ENCODE measurements at places on chromosomes 7 and 10.

- DNase-seq = no peak
These were observed 120.1 kb downstream of the DYNC2I1 start for GRCh38 chr7:158976468-158976848.

DNA sequence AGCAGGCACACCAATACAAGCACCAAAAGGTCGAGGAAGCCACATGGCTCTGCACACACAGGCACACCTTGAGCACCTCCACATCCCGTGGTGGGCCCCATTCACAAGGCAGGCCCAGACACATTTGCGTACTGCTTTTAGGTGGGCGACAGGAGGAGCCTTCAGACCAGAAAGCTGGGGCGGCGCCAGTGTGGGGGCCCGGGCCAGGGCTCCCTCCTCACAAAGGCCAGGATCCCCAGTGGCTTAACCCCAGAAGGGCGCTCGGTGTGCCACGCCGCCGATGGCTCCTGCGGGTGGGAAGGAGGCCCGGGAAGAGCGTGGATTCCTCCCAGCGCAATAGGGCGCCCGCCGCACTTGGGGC, 2.8 kb upstream of the SMARCD3 start:
- no peak for DNase-seq

- no peak for DNase-seq
These were observed 1.2 kb upstream of the CALU start for GRCh38 chr7:128737867-128738385.

DNA sequence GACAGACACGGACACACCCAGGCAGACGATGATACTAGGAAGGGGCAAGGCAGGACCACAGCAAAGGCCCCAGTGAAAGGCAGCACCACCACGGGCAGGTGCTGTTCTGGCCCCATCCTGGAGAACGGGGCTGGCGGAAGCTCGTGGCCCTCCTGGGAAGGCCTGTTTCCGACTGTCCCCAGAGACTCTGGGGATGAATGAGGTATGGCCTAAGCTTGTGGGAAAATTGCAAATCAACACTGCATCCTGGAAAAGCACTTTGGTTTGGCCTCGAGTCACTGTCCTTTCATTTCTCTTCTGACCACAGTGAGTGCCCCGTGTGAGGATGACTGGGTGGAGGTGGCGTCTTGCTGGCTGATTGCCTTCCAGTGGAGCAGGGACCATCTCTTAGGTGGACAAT, 81.6 kb upstream of the ANLN start:
- DNase-seq = no peak

DNA sequence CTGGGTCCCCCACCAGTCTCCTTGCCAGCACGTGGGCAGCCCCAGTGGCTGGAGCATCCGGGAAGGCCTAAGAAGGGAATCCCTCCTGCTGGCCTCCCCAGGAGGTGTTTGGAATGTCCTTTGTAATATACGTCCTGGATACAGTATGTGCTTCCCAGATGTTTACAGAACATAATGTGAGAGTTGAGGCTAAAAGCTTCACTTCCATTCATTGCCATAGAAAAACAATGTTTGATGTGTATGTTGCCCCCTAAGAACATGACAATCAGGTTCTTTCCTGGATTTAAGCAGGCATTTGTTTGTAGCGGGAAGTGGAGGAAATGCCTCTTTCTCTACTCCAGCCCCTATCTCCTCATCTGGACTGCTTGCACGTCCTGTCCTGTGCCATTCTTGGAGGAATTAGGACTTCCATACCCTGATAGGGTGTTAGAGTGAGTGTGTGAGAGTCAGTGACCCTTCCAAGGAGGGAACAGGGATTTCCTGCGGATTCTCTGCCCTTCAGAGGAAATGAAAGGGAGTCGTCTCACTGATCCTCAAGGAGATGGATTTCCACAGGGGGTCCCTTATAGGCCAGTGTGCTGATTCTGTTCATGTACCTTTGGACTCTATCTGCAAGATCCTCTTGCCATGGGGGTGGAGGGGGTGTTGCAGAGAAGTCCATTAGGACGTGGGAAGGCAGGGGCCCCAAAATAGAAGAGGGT, 1.2 kb downstream of the IGFBP1 start:
- no peak for DNase-seq

- no peak for DNase-seq
These were observed 56.5 kb upstream of the EEPD1 start for GRCh38 chr7:36096460-36097095.

- DNase-seq = no peak
These were observed 308.1 kb downstream of the TCERG1L start for GRCh38 chr10:131003455-131003854.

- DNase-seq = no peak
These were observed 68.2 kb downstream of the SLC13A1 start for GRCh38 chr7:123131556-123131955.

DNA sequence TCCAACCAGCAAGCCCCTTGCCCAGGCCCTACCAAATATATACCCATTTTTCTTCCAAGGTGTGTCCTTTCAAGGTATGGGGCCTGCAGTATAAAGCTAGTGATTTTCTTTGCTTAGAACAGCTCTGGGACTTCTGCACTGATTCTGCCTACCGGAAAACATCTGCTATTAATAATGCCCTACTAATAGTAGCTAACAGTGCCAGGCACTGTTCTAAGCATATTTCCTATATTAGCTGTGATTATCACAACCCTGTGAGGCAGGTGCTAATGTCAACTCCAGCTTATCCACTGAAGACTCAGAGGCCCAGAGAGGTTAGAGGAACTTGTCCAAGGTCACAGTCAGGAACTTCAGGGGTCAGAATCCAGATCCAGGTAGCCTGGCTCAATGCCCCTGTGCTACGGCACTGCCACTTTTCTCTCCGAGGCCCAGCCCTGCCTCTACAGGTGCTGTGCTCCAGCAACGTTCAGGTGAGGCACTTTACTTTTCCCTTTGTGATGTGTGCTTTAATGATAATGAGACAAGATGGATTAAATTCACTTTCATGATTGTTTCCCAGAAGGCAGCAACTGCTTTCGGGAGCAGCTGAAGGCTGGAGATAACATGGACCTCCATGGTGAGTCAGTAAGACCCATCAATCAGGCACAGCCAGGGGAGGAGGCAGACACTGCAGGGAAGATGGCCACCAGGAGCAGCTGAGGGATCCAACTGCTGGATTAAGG, 26.7 kb downstream of the TAS2R41 start:
- no peak for DNase-seq

- DNase-seq = peak; percentile 9
These were observed 49.7 kb downstream of the CPEB3 start for GRCh38 chr10:92241158-92241500.

DNA sequence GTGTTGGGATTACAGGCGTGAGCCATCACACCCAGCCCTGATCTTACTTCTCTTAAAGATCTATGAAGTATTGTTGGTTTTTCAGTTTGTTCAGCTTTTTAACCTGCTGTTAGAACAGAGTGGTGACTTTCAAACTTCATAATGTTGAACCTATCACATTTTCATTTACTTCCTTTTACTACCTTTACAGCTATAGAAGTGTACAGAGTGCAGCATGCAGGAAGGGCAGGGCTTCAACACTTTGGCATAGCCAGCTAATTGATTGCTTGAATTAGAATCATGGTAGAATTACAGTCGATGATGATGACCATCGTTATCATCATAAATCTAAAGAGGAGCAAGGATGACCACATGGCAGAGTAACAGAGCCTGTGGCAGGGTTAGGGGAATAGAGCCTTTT, 55.5 kb downstream of the AOAH start:
- no peak for DNase-seq

GRCh38 chr7:75049817-75050216, 23.8 kb downstream of the RCC1L start:
- no peak for DNase-seq

- DNase-seq = no peak
These were observed 208.6 kb downstream of the ZNF365 start for GRCh38 chr10:62582804-62583208.

DNA sequence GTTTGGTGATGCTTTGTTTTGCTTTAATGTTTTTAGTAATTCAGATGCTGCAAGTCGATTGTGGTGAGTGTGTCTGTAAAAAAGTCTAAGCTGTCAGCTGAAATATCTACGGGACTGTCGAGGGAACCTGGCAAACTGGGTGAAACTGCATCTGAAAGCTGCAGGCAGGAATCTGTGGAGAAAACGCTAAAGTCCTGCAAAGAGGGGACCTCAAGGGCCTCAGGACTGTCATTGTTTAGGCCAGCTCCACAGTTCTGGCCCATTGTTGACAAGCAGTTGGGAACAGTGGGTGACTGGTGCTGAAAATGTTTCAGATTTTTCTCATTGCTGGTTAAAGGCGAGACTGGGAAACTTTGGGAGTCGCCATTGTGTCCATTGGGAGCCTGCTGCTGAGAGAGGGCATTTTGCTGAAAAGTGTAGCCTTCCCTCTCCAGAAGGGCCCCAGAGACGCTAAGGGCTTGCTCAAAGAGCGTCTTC, 1.8 kb downstream of the HOXA2 start:
- DNase-seq = no peak

GRCh38 chr10:60107308-60107976, 201.1 kb upstream of the CCDC6 start:
- DNase-seq = no peak

DNA sequence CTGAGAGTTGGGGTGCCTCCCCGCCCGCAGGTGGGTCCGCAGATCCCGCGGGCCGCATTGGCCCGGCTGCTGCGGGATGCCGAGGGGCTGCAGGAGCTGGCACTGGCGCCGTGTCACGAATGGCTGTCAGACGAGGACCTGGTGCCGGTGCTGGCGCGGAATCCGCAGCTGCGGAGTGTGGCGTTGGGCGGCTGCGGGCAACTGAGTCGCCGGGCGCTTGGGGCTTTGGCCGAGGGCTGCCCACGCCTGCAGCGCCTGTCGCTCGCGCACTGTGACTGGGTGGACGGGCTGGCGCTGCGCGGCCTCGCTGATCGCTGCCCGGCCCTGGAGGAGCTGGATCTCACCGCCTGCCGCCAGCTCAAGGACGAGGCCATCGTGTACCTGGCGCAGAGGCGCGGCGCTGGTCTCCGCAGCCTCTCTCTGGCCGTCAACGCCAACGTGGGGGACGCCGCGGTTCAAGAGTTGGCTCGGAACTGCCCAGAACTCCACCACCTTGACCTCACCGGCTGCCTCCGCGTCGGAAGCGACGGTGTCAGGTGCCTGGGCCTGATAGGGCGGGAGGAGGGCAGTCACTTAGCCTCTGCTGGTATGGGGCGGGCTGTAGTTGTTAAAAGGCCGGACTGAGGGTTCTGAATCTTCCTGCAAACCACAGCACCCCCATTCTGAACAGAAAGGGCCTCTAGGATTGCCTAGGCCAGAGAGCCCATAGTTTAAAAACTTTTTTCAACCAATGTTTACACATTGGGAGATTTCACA, 1.3 kb downstream of the FBXL15 start:
- no peak for DNase-seq

DNA sequence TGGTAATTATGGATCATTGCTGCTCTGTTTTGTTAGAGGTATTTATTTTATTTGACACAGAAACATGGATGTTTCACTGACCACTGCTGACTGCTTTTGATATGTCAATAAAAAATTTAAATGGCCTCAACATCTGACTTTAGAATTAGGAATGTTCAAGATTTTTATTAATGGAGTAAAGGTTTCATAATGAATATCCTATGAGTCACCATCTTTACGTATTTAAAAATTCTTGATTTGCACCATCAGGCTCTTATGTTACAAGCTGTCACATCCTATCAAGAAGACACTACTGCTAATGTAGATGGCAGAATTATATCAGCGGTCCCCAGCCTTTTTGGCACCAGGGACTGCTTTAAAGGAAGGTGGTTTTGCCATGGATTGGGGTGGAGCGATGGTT, 578.7 kb upstream of the NRP1 start:
- DNase-seq = no peak

GRCh38 chr10:125768219-125768855, 7.3 kb downstream of the MMP21 start:
- no peak for DNase-seq

DNA sequence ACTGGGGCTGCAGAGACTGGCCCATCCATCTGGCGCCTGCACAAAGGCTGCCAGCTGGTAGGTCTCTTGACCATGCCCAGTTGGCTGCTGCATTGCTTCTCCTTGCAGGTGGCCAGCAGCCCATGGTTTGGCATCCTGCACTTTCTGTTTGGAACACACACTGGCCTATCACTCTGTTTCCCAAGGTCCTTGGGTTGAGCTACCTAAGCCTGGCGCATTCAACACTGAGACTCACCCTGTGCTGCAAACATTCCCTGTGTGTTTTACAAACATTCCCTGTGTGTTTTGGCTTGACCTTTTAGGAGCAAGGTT, 55.5 kb downstream of the TACR2 start:
- DNase-seq = no peak

GRCh38 chr7:47689558-47689957, 107.6 kb upstream of the TNS3 start:
- DNase-seq = no peak

DNA sequence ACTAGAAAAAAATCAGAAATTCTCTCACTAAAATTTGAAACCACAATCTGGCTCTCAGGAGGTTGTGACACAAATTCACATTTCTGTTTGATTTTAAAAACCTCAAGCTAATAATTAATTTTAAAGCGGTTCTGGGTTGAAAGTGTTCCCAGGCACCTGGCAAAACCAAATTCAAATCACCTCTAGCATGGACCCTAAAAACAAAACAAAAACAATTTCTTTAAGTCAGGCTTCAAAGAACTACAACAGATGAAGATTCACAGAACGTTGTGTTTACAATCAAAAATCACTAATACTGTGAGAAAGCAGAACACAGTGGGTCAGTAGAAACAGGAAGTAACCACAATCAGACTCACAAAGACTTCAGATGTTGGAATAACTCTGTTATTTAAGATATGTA, 7.2 kb upstream of the RELN start:
- no peak for DNase-seq

- peak; percentile 62 for DNase-seq
These were observed 151.9 kb downstream of the NEURL1 start for GRCh38 chr10:103645141-103646054.

GRCh38 chr10:12405342-12406320, 56.3 kb downstream of the CAMK1D start:
- DNase-seq = no peak

DNA sequence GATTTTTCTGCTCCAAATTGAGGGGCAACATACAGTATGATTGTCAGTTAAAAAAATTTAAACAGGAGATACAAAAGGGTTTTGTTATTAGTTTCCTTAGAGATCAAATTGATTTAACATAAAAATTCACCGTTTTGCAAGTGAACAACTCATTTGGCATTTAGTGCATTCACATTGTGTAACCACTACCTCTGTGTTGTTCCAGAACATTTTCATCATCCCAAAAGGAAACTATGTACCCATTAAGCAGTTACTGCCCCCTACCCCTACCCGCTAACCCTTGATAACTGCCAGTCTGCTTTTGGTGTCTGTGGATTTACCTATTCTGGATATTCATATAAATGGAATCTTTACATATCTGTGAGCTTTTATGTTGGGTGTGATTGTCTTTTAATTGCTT, 3.1 kb downstream of the ZRANB1 start:
- DNase-seq = no peak

GRCh38 chr7:149209518-149210269, 14.3 kb downstream of the ZNF282 start:
- DNase-seq = peak; percentile 67
